Stimulated activated CD4-positive, alpha-beta T cell treated with anti-CD3 and anti-CD28 coated beads, TNF-alpha, amount 100 ng/mL, for 48 hours (primary cell): ENCODE measurements at places on chromosomes 13 and 19.

- no peak for DNase-seq
Observed at GRCh38 chr13:99661791-99662190, 160.5 kb downstream of the TM9SF2 start.

- DNase-seq, result no peak
Observed at GRCh38 chr13:38577048-38577447, 109.8 kb upstream of the FREM2 start.

DNA sequence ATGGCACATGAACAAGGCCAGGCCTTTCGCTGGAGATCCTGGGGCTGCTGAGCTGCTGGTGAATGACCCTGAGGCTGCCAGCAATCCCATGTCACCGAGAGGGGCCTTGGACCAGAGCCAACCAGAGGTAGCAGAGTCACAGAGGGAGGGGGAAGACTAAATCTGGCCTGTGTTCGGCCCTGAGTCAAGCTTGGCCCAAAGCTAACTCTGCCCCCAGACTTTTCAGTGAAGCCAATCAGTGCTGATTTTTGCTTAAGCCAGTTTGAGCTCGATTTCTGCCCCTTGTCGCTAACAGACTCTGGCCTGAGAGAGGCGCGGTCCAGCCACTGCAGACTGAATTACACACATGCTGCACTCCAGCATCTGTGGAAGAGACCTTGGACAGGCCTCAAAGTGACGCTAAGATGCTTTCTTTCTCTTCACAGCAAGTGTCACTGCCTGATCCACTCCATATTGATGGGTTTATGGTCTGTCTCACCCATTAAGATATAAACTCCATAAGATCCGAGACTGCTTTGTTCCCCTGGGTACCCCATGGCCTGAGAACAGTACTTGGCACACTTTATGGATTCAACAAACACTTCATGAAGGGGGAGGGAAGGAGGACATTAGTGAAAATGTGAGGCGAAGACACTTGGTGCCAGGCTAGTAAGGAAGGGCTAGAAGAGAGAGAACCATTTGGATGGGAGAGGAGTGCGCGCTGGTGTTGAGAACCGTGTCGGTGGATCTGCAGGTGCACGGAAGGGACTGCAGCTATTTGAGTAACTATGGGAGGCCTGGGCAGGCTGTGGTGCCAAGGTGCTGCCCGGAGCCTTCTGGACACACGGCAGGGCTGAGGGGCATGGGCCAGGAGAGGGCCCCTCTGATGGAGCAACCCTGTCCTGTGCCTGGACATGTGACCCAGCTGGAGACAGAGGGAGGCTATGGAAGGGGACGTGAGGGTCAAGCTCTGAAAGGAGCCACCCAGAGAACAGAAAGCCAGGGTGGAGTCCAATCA, 17.6 kb downstream of the RANBP3 start:
- DNase-seq, result no peak

DNA sequence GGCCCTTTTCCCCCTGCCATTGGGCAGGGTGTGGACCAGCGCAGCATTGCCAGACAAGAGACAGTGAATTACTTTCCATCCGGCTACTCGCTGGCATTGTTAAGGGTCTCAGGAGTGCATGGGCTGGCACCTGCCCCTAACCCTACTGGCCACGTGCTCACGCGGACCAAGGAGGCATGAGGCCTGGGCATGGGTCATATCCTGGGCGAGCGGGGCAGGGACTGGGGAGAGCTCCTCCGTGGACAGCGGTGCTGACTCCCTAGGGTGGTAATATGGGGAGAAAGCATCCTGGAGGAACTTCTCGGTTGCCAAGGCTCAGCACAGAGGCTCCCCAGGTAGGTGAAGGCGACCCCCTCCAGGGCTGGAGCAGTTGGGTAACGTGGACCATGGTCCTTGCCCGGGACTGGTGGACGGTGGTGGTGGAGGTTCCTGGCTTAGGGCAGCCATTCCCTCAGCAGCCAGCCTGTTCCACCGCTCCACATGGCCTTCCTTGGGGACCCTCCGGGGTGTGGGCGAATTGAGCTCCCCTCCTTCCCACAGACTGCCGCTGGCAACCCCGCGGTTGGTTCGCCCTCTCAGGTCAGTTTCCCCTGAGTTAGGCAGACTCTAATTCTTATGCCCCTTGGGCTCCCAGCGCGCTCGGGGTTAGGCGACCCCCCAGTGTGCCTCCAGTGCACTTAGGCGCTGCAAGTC, 465.1 kb downstream of the SLITRK5 start:
- DNase-seq, result no peak

DNA sequence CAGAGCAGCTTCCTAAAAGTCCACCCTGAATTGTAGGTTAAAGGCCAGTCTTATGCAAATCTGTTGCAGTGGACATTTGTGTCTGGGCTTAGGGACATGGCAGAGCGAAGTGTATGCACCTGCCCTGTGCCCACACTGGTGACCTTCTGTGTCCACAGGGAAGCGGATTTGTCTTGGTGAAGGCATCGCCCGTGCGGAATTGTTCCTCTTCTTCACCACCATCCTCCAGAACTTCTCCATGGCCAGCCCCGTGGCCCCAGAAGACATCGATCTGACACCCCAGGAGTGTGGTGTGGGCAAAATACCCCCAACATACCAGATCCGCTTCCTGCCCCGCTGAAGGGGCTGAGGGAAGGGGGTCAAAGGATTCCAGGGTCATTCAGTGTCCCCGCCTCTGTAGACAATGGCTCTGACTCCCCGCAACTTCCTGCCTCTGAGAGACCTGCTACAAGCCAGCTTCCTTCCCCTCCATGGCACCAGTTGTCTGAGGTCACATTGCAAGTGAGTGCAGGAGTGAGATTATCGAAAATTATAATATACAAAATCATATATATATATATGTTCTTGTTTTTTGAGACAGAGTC, 25.5 kb downstream of the CYP2B6 start:
- no peak for DNase-seq

GRCh38 chr13:50198508-50198907, 183.3 kb downstream of the KCNRG start:
- no peak for DNase-seq

GRCh38 chr13:104256701-104257100, 1190.5 kb upstream of the SLC10A2 start:
- DNase-seq, result no peak

- no peak for DNase-seq
Observed at GRCh38 chr13:102402290-102402689, 442 bp upstream of the FGF14 start.

- no peak for DNase-seq
Observed at GRCh38 chr13:68609661-68610060, 1379.5 kb upstream of the PCDH9 start.

- no peak for DNase-seq
Observed at GRCh38 chr13:57409121-57409520, 222.4 kb upstream of the PCDH17 start.

DNA sequence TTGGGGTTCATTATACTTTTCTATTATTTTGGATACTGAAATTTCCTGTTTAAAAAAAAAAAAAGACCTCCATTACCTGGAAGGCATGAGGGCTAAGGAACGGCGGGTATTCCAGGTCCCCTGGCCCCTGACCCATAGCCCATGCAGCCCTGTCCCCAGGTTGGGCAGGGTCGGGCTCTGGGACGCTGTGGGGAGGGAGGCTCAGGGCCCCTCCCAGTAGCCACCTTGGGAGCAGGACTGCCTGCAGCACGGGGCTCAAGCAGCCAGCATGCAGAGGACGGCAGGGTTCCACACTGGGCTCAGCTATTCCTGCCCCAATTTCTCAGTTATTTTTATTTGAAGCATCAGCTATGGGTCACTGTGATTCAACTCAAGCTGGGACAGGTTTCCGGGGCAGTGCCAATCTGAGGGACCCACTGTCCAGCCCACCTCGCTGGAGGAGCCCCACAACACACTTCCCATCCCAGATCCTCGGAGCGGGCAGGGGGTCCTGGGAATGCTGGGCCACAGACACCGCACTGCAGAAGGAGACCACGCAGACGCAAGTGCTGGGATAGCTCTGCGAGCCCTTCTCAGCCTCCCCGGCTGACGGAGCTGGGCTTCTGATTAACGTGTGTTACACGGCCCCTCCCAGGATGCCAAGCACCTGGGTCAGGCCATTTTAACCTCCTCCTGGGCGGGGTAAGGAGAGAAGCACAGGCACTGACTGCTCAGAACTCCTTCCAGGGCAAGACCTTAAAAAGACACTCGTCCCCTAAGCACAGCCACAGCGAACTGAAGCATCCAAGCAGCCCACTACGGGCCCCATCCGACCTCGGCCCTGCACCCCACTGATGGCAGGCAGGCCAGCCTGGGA, 60.1 kb downstream of the PEPD start:
- DNase-seq, result no peak

DNA sequence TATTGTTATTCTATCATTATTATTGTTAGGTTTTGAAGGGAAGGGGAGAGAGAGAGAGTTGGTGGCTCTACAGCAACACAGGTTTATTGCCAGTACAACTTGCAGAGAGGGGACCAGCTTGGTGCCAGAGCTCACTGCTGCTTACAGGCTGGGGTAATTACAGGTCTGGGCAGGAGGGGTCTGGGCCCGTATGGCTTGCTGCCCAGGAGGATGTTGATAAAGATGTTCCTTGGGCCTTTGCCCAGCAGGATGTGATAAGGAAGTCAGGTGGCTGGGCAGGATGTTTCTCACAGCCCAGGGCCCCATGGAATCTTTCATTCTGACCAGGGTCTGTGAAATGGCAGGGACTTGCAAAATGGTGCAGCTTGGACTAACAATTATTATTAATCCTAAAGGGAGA, 64.2 kb upstream of the ZNF599 start:
- no peak for DNase-seq

DNA sequence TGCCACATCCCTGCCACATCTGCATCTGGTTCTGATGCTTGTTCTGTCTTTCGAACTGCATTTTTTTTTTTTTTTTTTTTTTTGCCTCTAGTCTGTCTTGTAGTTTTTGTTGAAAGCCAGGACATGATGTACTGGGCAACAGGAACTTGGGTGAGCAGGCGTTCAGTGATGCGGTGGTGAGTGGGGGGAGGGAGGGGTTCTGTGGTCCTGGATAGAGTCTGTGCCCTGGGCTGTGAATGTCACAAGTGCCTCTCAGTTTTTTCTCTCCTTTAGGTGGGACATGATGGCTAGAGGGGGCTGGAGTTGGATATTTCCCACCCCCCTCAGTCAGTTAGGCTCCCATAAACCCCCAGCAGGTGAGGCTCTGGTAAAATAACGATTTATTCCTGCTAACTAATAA, 3.5 kb downstream of the CEACAM4 start:
- DNase-seq, result no peak

DNA sequence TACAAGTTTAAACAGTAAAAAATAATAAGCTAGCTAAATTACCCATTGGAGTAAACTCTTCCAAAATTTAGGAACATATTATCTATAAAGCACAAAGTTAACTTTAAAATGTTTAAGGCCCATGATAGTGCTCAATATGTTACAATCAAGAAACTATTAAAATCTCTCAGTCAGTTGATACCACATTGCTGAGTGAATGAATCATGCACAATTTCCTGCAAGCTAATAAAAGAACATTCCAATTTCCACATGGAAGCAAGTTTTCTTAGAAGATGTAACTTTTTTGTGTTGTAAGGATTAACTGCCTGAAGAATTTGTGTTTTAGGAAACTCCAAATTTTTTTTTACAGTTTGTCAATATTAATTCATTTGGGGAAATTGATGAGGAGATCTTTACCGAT, 666.6 kb downstream of the SLITRK1 start:
- DNase-seq, result no peak

- DNase-seq, result no peak
Observed at GRCh38 chr13:101305981-101306411, 110.3 kb downstream of the NALCN start.

DNA sequence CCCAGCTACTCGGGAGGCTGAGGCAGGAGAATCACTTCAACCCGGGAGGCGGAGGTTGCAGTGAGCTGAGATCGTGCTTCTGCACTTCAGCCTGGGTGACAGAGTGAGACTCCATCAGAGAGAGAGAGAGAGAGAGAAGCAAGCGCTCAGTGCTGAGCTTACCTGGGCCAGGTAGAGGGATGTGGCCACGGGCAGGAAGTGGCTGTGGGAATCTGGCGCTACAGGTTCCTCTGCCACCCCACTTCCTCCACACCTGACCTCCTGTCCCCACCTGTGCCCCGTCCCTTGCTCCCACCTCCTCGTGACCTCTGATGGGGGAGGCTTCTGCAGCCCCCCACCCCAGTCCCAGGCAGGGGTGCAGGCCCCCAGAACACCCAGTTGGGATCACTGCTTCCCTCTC, 1.0 kb upstream of the NCCRP1 start:
- no peak for DNase-seq

GRCh38 chr19:12912571-12912970, 6.5 kb downstream of the SYCE2 start:
- no peak for DNase-seq

GRCh38 chr13:23651439-23651838, 81.2 kb downstream of the TNFRSF19 start:
- DNase-seq, result no peak

- no peak for DNase-seq
Observed at GRCh38 chr13:43140985-43141384, 117.6 kb downstream of the DNAJC15 start.

GRCh38 chr13:99072941-99073340, 95.1 kb upstream of the DOCK9 start:
- DNase-seq, result no peak

- DNase-seq, result no peak
Observed at GRCh38 chr19:18636969-18637629, at the start of gene KLHL26. KLHL26 (plus strand) TSS chr19:18637028; CDS start chr19:18637055, 27 bp downstream.

- DNase-seq, result no peak
Observed at GRCh38 chr13:26230703-26231102, 8.6 kb upstream of the RNF6 start.

GRCh38 chr19:16536130-16536529, 6.1 kb downstream of the CHERP start:
- DNase-seq, result no peak

DNA sequence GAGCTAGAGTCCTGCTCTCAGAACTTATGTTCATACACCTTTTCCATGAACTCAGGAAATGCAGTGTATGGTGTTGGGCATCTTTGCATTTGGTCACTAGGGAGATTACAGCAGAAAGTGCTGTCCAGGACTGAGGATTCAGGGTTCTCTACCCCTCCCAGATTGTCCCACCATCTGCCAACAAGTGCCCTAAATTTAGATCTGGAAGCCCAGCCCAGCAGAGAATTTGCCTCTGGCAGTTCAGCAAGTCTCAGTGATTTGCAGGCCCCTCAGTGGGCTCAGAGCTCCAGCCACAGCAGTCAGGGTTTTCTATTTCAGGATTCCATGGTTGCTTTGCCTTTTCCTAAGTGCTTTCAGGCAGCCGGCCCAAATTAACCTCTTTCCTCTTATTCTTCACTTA, 23.4 kb downstream of the CNFN start:
- no peak for DNase-seq

DNA sequence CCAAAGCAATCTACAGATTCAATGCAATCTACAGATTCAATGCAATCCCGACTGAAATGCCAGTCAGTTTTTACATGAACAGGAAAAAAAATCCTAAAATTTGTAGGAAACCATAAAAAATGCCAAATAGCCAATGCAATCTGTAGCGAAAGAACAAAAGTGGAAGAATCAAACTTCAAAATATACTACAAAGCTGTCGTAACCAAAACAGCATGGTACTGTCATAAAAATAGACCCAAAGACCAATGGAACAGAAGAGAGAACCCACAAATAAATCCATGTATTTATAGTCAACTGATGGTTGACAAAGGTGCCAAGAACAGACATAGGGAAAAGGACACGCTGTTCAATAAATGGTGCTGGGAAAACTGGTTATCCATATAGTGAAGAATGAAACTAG, 17.7 kb downstream of the ZNF829 start:
- no peak for DNase-seq
